ENCODE measurements at places on chromosomes 2 and 18.

- DNase-seq: no peak
These were observed 14.7 kb upstream of the NEU4 start for GRCh38 chr2:241794250-241794823.

DNA sequence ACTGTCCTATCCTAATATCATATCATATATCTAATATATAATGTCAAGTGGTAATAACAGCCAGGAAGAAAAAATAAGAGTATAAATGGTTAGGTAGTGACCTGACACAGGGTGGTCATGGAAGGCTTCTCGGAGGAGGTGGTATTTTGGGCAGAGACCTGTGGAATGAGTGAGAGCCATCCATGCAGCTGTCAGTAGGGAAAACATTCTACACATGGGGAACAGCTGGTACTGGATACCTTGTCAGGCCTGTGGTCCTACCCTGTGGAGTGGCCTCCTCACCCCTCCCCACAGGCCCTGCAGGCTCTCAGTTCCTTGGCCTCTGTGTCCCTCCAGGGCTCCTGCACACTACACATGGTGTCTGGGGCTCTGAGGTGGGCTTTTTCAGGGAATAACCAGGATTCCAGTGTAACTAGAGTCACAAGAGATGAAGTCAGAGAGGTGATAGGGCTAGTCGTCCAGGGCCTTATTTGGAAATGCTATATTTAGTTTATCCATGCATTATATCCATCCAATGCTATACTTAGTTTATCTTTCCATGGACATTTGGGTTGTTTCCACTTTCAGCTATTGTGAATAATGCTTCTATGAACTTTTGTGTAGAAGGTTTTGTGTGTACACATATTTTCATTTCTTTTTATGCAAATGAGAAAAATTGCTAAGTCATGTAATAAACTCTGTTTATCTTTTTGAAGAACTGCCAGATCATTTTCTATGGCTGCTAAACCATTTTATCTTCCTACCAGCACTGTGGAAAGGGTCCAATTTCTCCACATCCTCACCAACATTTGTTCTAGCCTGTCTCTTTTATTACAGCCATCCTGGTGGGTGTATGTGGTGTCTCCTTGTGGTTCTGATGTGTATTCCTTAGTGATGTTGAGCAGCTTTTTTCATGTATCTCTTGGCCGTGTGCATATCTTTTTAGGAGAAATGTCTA is 75.6 kb downstream of the TPGS2 start:
- DNase-seq: no peak

DNA sequence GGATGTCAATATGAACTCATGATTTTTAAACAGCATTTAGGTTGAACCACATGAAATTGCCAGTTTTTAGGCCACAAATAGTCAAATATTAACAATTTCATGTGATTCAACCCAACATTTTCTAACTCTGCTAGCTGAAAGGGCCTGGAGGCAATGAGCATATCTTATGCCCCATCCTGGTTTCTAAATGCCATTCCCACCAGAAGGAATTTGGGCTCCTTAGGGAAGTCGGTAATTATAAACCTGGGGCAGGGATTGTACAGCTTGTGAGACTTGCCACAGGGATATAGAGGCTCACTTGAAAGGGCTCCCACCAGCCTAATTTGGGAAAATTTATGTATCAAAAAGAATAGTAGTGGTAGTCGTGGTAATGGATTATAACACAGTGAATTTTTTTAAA is 178.4 kb upstream of the ALPP start:
- DNase-seq: no peak

DNA sequence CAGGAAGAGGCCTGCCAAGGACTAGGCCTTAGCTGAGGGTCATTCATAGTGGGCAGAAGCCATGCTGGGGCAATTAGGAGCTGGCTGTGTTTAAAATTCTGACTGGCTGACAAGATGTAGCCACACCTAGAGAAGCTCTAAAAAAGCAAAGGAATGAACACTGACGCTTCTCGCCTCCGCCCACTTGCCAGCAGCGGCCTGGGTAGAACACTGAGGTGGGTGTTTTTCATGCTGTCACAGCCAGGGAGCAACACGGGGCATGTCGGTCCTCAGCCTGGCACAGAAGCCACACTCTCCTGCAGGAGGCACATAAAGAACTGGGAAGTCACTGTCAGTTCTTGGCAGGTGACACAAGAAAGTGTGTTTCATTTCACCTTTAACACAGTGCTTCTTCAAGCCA is 10.4 kb downstream of the CHST10 start:
- no peak for DNase-seq

DNA sequence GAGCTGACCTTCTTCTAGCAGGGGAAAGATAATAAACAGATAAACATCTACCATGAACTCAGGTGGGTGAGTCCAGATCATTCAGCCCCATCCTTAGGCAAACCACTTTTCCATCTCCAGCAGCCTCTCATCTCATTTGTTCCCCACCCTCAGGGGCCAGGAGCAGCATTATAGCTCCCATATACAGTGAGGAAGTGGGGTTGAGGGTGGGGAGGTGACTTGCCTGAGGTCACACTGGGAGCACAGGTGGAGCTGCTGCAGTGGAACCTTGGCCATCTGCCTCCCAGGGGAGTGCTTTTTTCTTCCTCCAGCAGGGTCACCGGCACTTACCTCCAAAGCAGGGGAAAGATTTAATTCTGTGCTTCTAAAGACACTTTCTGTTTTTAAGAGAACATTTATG is 212.5 kb upstream of the SMAD2 start:
- no peak for DNase-seq

GRCh38 chr2:205014201-205014600 is 468.9 kb downstream of the PARD3B start:
- no peak for DNase-seq

DNA sequence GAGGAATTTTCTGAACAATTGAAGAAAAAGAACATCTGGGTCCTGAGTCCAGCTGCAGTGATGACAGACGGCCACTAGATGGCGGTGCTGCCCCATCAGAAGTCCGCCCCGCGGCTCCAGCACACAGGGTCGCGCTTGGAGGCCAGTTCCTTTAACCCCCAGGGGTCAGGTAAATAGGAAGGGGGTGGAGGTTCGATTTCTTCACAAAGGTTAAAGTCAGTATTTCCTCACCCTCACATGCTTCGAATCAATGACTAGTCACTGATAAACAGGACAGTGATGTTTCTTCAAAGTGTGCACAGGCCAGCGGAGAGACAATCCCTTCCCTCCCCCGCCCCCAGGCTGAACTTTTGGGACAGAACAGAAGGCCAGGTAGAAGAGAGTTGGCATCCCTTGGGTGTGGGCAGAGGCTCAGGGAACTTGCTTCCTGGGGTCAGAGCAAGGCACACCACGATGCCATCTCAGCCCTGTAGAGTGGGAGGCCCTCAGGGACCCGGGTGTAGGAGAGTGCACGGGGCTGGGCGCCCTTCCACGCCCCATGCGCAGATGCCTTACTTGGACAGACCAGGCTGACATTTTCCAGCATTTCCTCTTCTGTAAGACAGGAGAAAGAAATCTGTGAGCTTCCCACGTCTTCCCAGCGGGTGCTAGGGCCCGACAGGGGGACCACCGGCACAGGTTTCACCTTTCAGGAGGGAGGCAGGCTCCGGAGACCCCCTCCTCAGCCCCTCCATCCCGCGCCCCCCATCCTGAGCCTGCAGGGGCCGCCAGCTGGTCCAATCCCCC is 722 bp downstream of the APOB start:
- DNase-seq: peak; percentile 27

- DNase-seq: no peak
These were observed 113.8 kb upstream of the DLX2 start for GRCh38 chr2:172216477-172216876.

Data from activated T-helper 9 cell treated with anti-CD3 and anti-CD28 coated beads, Interleukin-2, amount 50 U/mL, for 16 hours (primary cell).